Panc1 (cell line): ENCODE measurements at places on chromosomes 11 and 22. TPM values are rescaled to one million over a fixed set of nuclear protein-coding genes. Genes with fewer than 3 reads are reported as not detected.

- DNase-seq: no peak
- no peak overlapping the region for H3K4me3 ChIP-seq
- no peaks in the 10 kb centered on the region for H3K36me3 ChIP-seq
- H3K27me3 ChIP-seq: peaks cover 15% of the 10 kb centered on the region
- H3K27ac ChIP-seq: no peak overlapping the region
These were observed 104.0 kb downstream of the PDE2A start for GRCh38 chr11:72569966-72570892.

DNA sequence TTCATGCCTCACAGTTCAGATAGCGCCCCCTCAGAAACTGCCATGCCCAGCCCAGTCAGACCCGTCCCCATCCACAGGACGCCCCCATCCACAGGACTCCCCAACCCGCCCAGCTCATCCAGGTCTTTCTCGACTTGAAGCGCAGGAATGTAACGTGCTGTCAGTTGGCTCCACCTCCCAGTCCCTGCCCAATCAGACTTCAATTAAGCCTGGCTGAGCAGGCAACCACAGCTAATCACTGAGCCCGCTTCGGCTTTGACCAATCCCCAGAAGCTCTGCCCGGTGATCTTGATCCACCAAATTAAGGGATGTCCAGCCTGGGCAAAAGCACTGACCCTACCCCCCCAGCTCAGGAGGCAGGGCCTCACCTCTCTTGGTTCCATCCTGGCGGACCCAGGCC, 10.5 kb upstream of the MFNG start:
- H3K27ac ChIP-seq: 0 out of 2 replicates have a peak overlapping the region, but pooled peaks have one; percentile 44
- DNase-seq: no peak
- H3K36me3 ChIP-seq: no peaks in the 10 kb centered on the region
- H3K27me3 ChIP-seq: no peaks in the 10 kb centered on the region
- H3K4me3 ChIP-seq: no peak overlapping the region

GRCh38 chr22:41862160-41862529, 29.2 kb downstream of the SREBF2 start:
- no peaks in the 10 kb centered on the region for H3K36me3 ChIP-seq
- no peak overlapping the region for H3K4me3 ChIP-seq
- H3K27ac ChIP-seq: no peak overlapping the region

The PAX6 gene
- 0.49 TPM for total RNA-seq

GRCh38 chr22:47612311-47612910, 850.0 kb downstream of the TBC1D22A start:
- H3K4me3 ChIP-seq: no peak overlapping the region
- H3K27ac ChIP-seq: no peak overlapping the region

The HPX gene
- 1.0 TPM for total RNA-seq

DNA sequence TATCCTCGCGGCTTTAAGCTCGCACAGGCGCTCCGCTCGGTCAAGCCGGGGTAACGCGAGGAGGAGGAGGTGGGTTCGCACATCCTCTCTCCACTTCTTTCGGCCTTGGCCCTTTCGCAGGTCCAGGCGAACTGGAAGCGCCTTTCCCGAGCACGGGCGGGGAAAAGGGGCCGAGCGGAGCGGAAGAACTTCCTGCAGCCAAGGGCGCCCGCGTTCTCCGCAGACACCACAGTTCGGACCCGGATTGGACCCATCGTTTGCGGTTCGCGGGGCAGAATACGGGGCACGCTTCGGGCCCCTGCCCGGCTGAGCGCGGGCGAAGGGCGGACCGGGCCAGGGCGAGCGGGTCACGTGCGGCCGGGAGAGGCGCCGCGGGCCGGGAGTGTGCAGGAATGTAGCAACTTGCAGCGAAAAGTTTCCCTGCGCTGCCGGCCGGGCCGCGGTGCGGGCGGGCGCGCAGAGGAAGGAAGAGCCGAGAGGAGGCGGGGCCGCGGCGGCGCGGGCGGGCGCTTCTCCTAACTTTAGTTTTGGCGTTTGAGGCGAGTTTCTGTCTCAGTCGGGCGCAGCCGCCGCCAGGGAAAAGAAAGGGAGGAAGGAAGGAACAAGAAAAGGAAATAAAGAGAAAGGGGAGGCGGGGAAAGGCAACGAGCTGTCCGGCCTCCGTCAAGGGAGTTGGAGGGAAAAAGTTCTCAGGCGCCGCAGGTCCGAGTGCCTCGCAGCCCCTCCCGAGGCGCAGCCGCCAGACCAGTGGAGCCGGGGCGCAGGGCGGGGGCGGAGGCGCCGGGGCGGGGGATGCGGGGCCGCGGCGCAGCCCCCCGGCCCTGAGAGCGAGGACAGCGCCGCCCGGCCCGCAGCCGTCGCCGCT, at the start of gene YAP1:
TSS of gene YAP1 (plus strand) at position 552 of the 865 bp plus-strand sequence. CDS start 402 bp downstream, outside the sequence.
- peak within 1 kb of the TSS; percentile 99 for H3K27ac ChIP-seq
- peaks cover 36% of the 10 kb centered on the region for H3K4me1 ChIP-seq
- DNase-seq: peak; percentile 54
- H3K4me3 ChIP-seq: peak within 1 kb of the TSS; percentile 83
- H3K36me3 ChIP-seq: peaks cover 14% of the 10 kb centered on the region

The TMEM121B gene
- total RNA-seq: 0.44 TPM

DNA sequence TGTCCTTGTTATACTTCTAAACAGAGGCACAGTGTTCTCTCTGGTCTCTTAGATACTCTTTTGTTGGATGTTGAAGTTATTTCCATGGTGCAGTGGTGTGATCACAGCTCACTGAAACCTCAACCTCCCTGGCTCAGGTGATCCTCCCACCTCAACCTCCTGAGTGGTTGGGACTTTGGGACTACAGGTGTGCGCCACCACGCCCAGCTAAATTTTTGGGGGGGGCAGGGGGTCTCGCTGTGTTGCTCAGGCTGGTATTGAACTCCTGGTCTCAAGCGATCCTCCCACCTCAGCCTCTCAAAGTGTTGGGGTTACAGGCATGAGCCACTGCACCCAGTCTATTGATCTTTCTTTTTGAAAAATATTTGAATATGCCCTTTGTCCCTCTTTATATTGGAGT, 14.9 kb downstream of the ZNF74 start:
- H3K4me1 ChIP-seq: no peaks in the 10 kb centered on the region
- H3K36me3 ChIP-seq: no peaks in the 10 kb centered on the region
- H3K27ac ChIP-seq: no peak overlapping the region

DNA sequence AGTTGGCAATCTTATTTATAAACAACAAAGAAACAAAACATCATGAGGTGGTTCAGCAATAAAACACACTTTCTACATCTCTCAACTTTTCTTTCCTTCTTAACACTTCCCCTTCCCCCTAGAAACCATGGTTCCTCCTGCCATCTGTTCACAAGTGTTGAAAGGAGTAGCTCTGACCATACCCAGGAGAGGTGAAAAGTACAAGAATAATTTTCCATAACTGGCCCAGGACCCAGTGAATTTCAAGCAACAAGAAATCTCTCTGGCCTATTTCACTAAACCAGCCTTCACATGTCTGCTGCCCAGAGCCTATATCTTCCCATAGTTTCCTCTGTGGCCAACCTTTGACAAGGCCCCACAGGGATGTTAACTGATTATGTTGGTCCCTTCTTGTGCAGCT, 98.2 kb upstream of the CEP126 start:
- no peaks in the 10 kb centered on the region for H3K4me1 ChIP-seq
- no peaks in the 10 kb centered on the region for H3K27me3 ChIP-seq
- H3K27ac ChIP-seq: no peak overlapping the region
- DNase-seq: no peak
- no peak overlapping the region for H3K4me3 ChIP-seq

DNA sequence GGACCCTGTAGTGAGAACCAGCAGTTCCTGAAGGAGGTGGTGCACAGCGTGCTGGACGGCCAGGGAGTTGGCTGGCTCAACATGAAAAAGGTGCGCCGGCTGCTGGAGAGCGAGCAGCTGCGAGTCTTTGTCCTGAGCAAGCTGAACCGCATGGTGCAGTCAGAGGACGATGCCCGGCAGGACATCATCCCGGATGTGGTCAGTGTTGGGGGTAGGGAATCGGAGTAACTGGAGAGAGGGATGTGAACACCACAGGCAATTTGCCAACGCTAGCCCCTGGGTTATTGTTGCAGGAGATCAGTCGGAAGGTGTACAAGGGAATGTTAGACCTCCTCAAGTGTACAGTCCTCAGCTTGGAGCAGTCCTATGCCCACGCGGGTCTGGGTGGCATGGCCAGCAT, 19.9 kb downstream of the MADD start:
- H3K4me1 ChIP-seq: no peaks in the 10 kb centered on the region
- H3K36me3 ChIP-seq: peaks cover 13% of the 10 kb centered on the region
- no peak overlapping the region for H3K4me3 ChIP-seq
- H3K27me3 ChIP-seq: no peaks in the 10 kb centered on the region

GRCh38 chr11:111460340-111460739, 51.8 kb downstream of the BTG4 start:
- H3K4me1 ChIP-seq: no peaks in the 10 kb centered on the region
- no peak for DNase-seq
- no peak overlapping the region for H3K4me3 ChIP-seq
- H3K27me3 ChIP-seq: peaks cover 3% of the 10 kb centered on the region
- H3K27ac ChIP-seq: no peak overlapping the region

DNA sequence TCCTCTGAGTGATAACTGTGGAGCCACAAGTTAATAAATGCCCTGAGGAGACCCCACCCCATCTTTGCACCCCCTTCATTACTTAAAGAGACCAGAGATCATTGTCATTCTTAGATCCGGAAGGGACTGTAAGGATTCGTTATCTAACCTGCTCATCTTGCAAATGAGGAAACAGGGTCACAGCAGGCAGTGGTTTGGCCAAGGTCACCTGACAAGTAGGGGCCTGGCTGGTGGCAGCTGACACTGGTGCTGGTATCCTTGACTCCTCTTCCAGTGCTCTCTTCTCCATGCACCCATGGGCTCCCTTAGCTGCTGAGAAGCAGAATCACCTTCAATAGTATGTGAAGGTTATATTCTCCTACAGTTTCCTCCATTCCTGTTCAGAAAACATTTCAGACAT, 151.6 kb downstream of the GRIK4 start:
- no peaks in the 10 kb centered on the region for H3K36me3 ChIP-seq
- no peak for DNase-seq
- no peak overlapping the region for H3K27ac ChIP-seq

GRCh38 chr11:110793556-110793955, 81.3 kb upstream of the ARHGAP20 start:
- DNase-seq: no peak
- H3K27me3 ChIP-seq: no peaks in the 10 kb centered on the region
- H3K4me1 ChIP-seq: no peaks in the 10 kb centered on the region; the same call in 1 of the 2 replicates
- H3K27ac ChIP-seq: no peak overlapping the region
- H3K36me3 ChIP-seq: no peaks in the 10 kb centered on the region

The CNGA4 gene
- 0.62 TPM for total RNA-seq

DNA sequence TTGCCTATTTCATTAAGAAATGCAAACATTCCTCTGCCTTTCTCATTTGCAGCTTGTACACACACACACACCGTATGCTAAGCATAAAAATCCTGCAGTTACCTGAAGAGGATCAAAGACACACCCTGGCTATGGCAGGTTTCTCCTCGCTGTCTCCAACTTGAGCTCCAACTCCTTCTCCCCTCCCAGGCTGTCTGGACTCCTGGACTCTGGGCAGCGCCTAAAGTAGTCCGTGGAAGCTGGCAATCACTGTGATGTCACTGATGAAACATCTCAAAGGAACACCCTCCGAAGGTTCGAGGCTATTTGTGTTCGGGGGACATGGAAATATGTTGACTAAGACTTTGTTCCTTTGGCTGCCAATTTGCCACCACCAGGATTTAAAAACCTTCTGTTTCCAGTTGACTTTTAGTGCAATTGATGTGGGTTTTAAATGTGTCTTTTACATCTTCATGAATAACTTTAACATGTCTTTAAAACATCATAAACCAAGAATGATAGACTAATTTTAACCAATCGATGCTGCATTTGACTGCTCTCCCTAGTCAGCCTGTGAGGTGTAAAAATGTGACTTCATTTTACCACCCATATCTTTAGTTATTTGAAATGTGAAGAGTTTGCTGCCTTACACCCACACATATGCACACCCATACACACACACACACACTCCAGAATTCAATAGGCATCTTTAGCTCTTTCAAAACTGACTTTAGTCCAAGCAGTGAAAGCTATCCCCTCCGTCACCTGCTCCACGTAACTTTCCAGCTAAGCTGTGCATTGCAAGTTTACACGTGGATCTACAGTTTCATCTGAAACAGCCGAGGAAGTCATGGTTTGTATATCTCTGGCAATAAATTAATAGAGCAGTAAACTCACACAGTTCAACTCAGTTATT, at the start of gene SLN:
TSS of gene SLN (minus strand) at position 196 of the 895 bp plus-strand sequence.
- H3K27ac ChIP-seq: no peak within 1 kb of the TSS
- no peaks in the 10 kb centered on the region; the same call in 1 of the 2 replicates for H3K27me3 ChIP-seq
- H3K36me3 ChIP-seq: no peaks in the 10 kb centered on the region
- no peak for DNase-seq
- no peaks in the 10 kb centered on the region for H3K4me1 ChIP-seq

- no peak for DNase-seq
- no peaks in the 10 kb centered on the region for H3K4me1 ChIP-seq
- no peak overlapping the region for H3K27ac ChIP-seq
- no peak overlapping the region for H3K4me3 ChIP-seq
These were observed 72.7 kb downstream of the KCNQ1 start for GRCh38 chr11:2517386-2518064.

The DUSP8 gene
- total RNA-seq: 5.5 TPM

The OR5A1 gene
- total RNA-seq: not detected

GRCh38 chr11:94295534-94295933, 8.8 kb upstream of the IZUMO1R start:
- H3K4me3 ChIP-seq: no peak overlapping the region
- no peak for DNase-seq
- H3K27ac ChIP-seq: no peak overlapping the region
- no peaks in the 10 kb centered on the region for H3K4me1 ChIP-seq
- no peaks in the 10 kb centered on the region for H3K36me3 ChIP-seq
- H3K27me3 ChIP-seq: peaks cover 2% of the 10 kb centered on the region; the same call in 1 of the 2 replicates

- peak overlapping the region; percentile 69 for H3K27ac ChIP-seq
- H3K27me3 ChIP-seq: no peaks in the 10 kb centered on the region
- peak overlapping the region; percentile 70 for H3K4me3 ChIP-seq
- peaks cover 43% of the 10 kb centered on the region for H3K4me1 ChIP-seq
These were observed 531 bp downstream of the PIM3 start for GRCh38 chr22:49961005-49961600.

The APOC3 gene
- total RNA-seq: 1.2 TPM

DNA sequence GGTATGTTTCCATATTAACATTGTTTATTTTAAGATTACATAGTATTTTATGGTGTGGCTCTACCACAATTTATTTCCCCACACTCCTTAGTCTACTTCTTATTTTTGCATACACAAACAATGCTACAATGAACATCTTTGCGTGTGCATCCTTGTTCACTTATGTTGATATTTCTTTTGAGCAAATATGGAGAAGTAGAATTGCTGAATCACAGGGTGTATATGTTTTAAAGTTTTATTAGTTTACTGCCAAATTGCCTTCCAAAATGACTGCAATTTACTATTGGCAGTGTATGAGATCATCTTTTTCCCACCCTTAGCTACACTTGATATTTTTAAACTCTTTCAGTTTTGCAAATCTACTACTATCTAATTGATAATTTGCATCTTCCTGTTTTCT, 38.7 kb upstream of the FAR1 start:
- H3K27ac ChIP-seq: no peak overlapping the region
- H3K36me3 ChIP-seq: no peaks in the 10 kb centered on the region
- H3K4me3 ChIP-seq: no peak overlapping the region
- peaks cover 2% of the 10 kb centered on the region; the same call in 1 of the 2 replicates for H3K27me3 ChIP-seq
- DNase-seq: no peak

DNA sequence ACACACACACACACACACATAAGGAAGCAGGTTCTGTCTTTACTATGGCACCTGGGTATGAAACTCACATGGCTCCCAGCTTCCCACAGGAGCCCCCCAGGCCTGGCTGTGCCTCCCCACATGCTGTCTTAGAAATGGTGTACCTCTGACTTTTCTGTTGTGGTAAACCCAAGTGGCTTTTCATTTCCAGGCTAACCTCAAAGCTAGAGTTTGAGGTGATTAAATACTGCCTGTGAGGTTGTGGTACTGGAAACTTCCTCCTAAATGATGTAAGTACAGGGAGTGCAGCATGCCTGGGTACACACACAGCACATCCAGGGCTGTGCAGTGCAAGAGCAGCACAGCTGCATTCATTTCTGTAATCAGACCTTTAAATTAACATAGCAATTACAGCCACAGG, 34.4 kb downstream of the ME3 start:
- H3K4me1 ChIP-seq: peaks cover 54% of the 10 kb centered on the region
- no peak for DNase-seq
- H3K4me3 ChIP-seq: no peak overlapping the region
- H3K27ac ChIP-seq: peak overlapping the region; percentile 83
- H3K27me3 ChIP-seq: no peaks in the 10 kb centered on the region
